ENCODE measurements at places on chromosomes 4 and X. TPM values are rescaled to one million over a fixed set of nuclear protein-coding genes. Genes with fewer than 3 reads are reported as not detected.

PLS3 gene
- 329 TPM for total RNA-seq

EPGN gene
- not detected for total RNA-seq

H2BW2 gene
- total RNA-seq: not detected

KCNE5 gene
- total RNA-seq: 0.31 TPM

SPANXN3 gene
- total RNA-seq: not detected

NALF2 gene
- total RNA-seq: not detected

GPC4 gene
- total RNA-seq: not detected

TRIM60 gene
- not detected for total RNA-seq

NPY2R gene
- total RNA-seq: not detected

AFP gene
- total RNA-seq: not detected

SULT1E1 gene
- 34.5 TPM for total RNA-seq

LONRF3 gene
- total RNA-seq: 13.3 TPM

OPHN1 gene
- total RNA-seq: 6.2 TPM

FGF16 gene
- 3.1 TPM for total RNA-seq

BEX5 gene
- total RNA-seq: not detected

STBD1 gene
- total RNA-seq: 0.25 TPM

RNF150 gene
- 0.33 TPM for total RNA-seq

LRCH2 gene
- 4.7 TPM for total RNA-seq

TSPAN5 gene
- 45.1 TPM for total RNA-seq

SPANXN1 gene
- total RNA-seq: not detected

SEPTIN11 gene
- total RNA-seq: 168 TPM

IGSF1 gene
- not detected for total RNA-seq

CCKAR gene
- not detected for total RNA-seq

MTNR1A gene
- not detected for total RNA-seq

CXCL8 gene
- 12.6 TPM for total RNA-seq

ATP8A1 gene
- total RNA-seq: 11.5 TPM

PCSK1N gene
- total RNA-seq: not detected

GABRG1 gene
- total RNA-seq: not detected

SYTL5 gene
- total RNA-seq: not detected

IL13RA2 gene
- total RNA-seq: not detected

ZCCHC18 gene
- 1.6 TPM for total RNA-seq

NEXMIF gene
- not detected for total RNA-seq

FAM9B gene
- not detected for total RNA-seq

FGFBP2 gene
- total RNA-seq: not detected

SLC30A9 gene
- 40.6 TPM for total RNA-seq

LRRC66 gene
- 0.27 TPM for total RNA-seq

RPA4 gene
- total RNA-seq: 2.1 TPM

AASDH gene
- 6.9 TPM for total RNA-seq

GNRHR gene
- total RNA-seq: not detected

KDM5C gene
- total RNA-seq: 78.7 TPM

UGT2B15 gene
- not detected for total RNA-seq

TSPAN7 gene
- 5.2 TPM for total RNA-seq

SLC49A3 gene
- total RNA-seq: 11.5 TPM

NDST3 gene
- total RNA-seq: not detected

ASB12 gene
- total RNA-seq: not detected

SGMS2 gene
- 33.0 TPM for total RNA-seq

COL4A6 gene
- total RNA-seq: 0.92 TPM

ANK2 gene
- total RNA-seq: not detected

NPFFR2 gene
- total RNA-seq: 0.23 TPM

FREM3 gene
- total RNA-seq: 0.05 TPM
